CD4-positive, alpha-beta T cell treated with Interleukin-6 at 100 ng/mL for 8 hours (primary cell): ENCODE measurements at places on chromosomes 5 and 9.
A peak's percentile ranks its signal among the peaks of the same experiment; 100 is the strongest.

GRCh38 chr9:72043576-72043975, 16.8 kb downstream of the C9orf57 start:
- no peak for DNase-seq

- DNase-seq: no peak
Observed at GRCh38 chr5:142295084-142295758, 29.6 kb downstream of the SPRY4 start.

GRCh38 chr9:71795097-71795813, 26.9 kb upstream of the CEMIP2 start:
- DNase-seq: peak; percentile 78

- no peak for DNase-seq
Observed at GRCh38 chr9:98908897-98909634, 34.6 kb upstream of the COL15A1 start.

- DNase-seq: no peak
Observed at GRCh38 chr5:147939431-147940114, 33.2 kb upstream of the C5orf46 start.

- no peak for DNase-seq
Observed at GRCh38 chr5:136598802-136599404, 233.6 kb upstream of the TRPC7 start.

DNA sequence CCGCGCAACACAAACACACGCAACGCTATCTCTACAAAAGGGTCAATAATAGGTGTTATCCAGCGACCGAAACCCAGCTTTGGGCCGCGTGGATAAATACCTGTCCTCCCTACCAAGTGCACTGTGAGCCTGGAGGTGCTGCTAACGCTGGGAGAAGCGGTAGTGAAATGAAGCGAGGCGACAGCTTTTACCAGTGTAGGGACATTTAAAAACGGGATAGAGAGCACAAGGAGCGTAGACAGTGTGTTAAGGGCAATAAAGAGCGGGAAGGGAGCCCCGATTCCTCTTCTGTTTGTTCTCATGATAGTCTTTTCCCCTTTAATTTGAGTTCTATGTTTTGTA, 421 bp upstream of the DEPDC1B start:
- DNase-seq: no peak

DNA sequence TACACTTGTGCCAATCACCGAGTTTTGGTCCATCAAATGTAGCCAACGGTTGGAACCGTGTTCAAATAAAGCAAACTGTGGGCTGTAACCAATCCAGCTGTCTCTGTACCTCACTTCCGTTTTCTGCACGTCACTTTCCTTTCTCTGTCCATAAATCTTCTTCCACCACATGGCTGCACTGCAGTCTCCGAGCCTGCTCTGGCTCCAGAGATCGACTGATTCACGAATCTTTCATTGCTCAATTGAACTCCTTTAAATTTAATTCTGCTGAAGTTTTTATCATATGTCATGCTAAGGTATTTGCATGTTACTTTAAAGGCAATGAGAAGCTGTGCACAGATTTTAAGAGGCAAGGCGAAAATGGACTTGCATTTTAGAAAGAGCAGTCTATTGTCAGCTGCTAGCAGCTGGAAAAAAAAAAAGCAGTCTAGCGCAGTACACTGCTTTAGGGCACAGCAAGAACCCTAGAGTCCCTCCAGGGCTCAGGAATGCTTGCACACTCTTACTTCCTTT, 13.2 kb downstream of the TTC39B start:
- peak; percentile 39 for DNase-seq

- no peak for DNase-seq
Observed at GRCh38 chr5:9284781-9285307, 261.0 kb downstream of the SEMA5A start.

DNA sequence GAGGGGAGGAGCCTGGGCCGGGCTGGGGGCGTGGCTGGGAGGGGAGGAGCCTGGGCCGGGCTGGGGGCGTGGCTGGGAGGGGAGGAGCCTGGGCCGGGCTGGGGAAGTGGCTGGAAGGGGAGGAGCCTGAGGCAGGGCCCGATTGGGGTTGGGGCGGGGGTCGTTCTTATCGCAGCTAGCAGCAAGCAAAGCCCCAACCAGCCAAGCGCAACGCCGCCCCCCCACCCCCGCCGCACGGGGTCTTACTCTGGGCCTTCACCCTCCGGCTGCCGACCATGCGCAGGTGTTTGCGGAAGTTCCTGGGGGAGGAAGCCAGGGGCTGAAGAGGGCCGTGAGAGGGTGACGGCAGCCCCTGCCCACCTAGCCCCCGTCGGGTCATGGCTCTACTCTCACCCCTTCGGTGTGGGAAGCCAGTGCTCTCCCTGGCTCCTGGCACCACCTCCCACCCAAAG, 5.0 kb downstream of the NSMF start:
- DNase-seq: no peak

GRCh38 chr5:175822225-175822624, 49.2 kb upstream of the CPLX2 start:
- no peak for DNase-seq

GRCh38 chr5:168720575-168720974, 141.4 kb upstream of the PANK3 start:
- no peak for DNase-seq

DNA sequence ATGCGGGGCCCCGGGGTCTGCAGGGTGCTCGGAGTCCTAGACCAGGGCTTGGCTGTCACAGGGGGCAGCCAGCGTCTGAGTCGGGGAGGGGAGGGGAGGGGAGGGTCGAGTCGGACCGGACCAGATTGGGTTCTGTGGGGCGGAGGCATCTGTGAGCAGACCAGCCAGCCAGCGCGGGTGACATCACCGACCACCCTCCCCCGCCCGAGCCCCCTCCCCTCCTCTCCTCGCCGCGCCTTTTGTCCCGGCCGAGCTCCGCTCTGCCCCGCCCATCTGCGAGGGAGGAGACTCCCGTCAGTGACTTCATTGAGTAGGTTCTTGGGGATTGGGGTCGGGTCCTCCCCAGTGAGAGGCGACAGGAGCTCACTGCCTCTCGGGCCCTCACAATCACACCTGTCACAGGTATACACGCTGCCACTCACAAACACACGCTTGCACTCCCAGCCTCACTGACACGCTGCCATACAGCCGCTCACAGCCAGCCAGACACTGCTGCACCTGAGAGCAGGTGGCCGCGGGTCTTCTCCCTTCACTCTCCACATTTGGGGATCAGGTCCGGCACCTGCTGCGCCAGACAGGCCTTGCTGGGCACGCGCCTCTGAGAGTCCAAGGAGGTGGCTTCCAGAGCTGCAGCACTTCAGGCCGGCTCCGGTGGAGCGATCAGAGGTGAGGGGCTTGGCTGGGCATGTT, 546 bp downstream of the DNAJB5 start:
- peak; percentile 18 for DNase-seq

- no peak for DNase-seq
Observed at GRCh38 chr5:117943541-117943940, 1044.8 kb downstream of the DTWD2 start.

- DNase-seq: peak; percentile 37
Observed at GRCh38 chr9:21160178-21160577, 6.3 kb downstream of the IFNA21 start.

GRCh38 chr5:162512935-162513565, 445.5 kb downstream of the GABRG2 start:
- no peak for DNase-seq

DNA sequence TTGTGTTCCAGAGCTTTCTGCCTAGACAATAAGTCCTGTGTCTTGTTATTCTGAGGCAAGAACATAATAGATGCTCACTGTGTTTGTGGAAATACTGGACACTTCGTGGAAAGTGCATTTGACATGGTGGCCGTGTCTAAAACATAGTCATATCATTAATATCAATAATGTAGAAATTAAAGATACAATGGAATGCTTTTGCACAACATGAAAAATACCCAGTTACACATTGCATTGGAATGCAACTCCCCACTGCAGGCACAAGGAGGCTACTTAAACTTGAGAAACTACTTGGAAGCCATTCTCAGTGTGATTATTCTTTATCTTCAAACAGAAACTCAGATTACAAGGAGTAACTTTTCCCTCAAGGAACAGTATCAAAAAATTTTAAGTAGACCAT, 145.3 kb upstream of the ZNF462 start:
- no peak for DNase-seq

GRCh38 chr9:133519693-133520092, 5.1 kb downstream of the MYMK start:
- DNase-seq: no peak

DNA sequence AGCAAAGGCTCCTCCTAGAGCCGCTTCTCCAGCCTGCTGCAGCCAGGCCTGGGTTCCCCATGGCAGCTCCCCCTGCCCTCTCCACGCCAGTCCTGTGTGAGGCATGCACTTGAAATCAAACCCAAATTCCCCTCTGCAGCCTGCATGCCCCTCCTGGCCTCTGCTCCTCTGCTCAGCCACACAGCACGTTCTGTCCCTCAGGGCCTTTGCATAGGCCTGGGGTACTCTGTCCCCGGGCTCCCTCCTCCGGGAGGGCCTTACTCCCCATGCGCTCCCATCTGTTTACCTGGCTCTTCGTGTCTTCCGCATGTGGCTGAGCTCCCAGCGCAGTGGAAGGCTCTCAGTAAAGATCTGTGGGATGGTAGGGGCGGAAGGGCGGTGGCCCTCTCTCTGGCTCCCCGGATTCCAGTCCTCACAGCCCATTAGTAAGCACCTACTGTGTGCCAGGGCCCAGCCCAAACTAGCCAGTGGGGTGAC, 203.5 kb upstream of the IER5L start:
- DNase-seq: no peak

DNA sequence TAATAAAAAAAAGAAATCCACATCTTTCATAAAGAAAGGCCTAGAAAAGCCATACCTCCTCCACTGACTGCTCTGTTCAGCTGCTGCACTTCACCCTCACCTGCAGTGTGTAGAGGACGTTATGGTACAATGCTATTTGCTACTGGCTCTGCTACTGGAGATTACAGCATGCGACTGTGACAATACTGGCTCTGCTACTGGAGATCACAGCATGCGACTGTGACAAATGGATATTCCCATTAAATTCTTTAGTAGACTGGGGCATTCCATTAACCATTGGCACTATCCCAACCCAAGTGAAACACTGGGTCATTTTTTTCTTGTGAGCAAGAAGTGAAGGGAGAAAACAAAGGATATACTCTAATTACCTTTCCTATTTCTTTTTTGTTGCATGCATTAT, 1063.5 kb upstream of the DMAC1 start:
- DNase-seq: no peak

DNA sequence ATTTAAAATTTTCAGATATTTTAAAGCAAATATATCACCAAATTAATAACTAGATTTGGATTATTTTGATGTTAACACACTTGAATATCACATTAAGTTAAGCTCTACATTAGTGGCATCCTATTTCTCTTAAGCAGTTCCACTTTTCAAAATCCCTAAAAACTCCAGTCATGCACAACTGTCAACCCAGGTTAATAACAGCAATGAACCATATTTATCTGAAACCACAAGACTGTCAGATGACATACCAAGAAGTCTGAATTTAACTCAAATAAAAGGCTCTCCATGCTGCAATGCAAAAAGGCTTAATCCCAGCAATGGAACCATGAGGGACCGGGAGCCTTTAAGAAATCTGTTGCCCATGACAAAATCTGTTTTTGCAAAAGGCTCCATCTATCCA, 27.5 kb downstream of the FNIP1 start:
- DNase-seq: no peak

DNA sequence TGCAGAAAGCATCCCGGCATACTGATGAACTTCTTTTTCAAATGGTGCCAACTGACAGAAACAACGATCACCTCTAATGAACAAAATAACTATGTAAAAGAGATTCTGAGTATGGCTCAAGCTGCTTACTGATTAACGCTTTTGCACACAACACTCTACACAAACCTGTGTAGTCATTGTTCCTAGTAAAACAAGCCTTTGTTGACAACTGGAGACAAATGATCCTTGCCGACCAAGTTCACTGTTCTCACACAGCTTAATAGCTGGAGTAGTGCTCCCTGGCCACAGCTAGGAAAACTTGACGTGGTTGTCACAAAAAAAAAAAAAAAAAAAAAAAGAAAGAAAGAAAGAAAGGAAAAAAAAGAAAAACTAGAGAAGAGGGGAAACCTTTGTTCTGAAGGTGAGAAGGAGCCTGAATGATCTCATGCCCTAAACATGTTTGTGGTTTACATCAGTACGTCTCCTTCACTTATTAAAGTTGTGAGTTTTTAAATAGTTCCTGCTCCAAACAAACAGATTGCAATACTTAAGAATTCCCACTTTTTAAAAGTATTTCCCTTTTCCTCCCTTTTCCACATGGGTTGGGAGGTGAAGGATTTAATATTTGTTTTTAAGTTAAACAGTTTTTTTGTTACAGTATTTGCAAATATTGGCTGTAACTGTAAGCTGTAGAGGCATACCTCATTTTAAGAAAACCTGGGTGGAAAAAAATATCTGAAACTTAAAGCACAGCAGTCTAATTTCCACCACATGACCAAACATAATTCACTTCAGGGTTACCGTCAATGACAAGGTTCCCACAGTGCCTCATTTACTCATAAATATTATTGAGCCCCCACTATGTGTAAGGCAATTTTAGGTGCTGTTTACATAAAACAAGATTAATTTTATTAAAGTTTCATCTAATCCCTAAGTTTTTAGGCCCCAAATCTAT, 63.7 kb downstream of the GLIS3 start:
- no peak for DNase-seq

DNA sequence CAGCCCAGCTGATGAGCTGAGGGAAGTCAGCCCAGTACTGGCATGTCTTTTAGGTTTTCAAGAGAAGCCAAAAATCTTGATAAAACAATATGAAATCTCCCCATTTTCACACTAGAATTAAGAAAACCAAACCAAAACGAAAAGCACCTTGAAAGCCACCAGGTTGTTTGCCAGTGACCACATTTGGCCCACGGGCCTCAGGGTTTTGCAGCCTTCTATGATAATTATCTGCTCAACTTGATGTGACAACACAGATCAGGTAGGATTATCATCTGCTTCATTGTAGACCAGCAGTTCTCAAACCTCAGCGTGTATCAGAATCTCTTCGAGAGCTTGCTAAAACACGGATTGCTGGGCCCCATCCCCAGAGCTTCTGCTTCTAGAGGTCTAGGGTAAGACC, 101.4 kb downstream of the GALNT10 start:
- no peak for DNase-seq

- DNase-seq: no peak
Observed at GRCh38 chr9:119053070-119053469, 316.2 kb downstream of the BRINP1 start.

DNA sequence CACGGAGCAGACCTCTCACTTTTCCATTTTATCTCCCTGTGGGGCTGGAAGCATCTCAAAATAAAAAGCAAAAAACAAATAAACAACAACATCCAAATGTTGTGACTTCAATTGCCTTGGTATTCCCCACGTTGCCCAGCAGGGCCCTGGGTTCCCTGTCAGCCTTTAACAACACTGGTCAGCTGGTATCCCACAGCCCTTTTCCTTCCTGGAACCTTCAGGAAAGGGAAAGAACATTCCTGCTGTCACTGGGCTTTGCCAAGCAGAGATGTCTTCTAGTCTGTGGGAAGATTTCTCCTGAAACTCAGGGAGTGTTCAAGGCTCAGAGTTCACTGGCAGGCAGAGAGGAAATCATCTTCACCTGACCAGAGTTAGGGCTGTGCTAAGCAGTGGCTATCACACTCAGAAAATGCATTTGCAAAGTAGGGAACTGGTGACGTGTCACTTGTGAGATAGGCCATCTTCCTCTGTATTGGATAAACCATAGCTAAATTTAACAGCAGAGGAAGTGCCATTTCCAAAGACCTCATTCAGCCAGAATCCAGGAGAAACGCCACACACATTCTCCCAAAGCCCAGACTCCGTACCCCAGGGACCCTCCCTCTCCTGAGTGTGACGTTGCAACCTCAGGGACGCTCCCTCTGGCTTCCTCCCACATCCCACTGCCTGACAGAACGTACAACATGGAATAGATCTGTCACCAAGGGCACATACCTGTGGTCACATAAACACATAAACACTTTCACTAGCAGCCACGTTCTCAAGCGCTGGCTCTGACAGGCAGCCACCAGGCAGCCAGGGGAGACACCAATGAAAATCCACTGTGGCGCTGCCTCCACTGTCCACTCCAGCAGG, 274.0 kb upstream of the DAPK1 start:
- no peak for DNase-seq
